ENCODE measurements at places on chromosomes 2 and 18. TPM values are rescaled to one million over a fixed set of nuclear protein-coding genes. Genes with fewer than 3 reads are reported as not detected.

The ST8SIA5 gene
- total RNA-seq: 9.8 TPM

The MC5R gene
- not detected for total RNA-seq

The TWSG1 gene
- 44.7 TPM for total RNA-seq

The GAL3ST2 gene
- total RNA-seq: not detected

The DCDC2C gene
- not detected for total RNA-seq

The DPY30 gene
- 133 TPM for total RNA-seq

The TRABD2A gene
- total RNA-seq: 3.7 TPM

The PTPN2 gene
- 23.0 TPM for total RNA-seq

The ASPRV1 gene
- 0.15 TPM for total RNA-seq

- no peak for DNase-seq
These were observed 26.9 kb downstream of the CENPA start for GRCh38 chr2:26812731-26813130.

GRCh38 chr2:14722904-14723570, 90.5 kb downstream of the LRATD1 start:
- DNase-seq: no peak

- no peak for DNase-seq
These were observed 57.8 kb upstream of the HS6ST1 start for GRCh38 chr2:128376241-128377041.

- no peak for DNase-seq
These were observed 3.4 kb downstream of the CYTIP start for GRCh38 chr2:157440404-157441071.

GRCh38 chr18:48781163-48781987, 169.4 kb downstream of the SMAD7 start:
- DNase-seq: no peak

DNA sequence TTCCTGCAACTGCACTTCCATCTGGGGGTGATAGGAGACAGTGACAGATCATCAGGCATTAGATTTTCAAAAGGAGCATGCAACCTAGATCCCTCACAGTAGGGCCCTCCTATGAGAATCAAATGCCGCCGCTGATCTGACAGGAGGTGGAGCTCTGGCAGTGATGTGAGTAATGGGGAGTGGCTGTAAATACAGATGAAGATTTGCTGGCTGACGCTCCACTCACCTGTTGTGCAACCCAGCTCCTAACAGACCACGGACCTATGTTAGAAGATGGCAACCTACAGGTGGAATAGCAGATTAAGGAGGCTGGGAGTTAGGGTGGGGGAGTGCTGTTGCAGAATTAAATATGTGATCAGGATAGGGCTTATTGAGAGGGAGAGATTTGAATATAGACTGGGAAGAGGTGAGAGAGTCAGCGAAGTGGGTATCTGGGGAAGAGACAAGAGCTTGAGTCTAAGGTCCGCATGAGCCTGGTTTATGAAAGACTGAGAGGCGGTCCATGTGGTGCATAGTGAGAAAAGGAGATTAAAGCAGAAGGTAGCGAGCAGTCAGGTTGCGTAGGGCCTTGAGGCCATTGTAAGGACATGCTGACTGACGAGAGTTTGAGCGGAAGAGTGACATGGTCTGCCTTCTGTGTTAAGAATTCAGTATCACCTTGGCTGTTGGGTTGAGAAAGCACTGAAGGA, 31.3 kb upstream of the TOGARAM2 start:
- DNase-seq: no peak

DNA sequence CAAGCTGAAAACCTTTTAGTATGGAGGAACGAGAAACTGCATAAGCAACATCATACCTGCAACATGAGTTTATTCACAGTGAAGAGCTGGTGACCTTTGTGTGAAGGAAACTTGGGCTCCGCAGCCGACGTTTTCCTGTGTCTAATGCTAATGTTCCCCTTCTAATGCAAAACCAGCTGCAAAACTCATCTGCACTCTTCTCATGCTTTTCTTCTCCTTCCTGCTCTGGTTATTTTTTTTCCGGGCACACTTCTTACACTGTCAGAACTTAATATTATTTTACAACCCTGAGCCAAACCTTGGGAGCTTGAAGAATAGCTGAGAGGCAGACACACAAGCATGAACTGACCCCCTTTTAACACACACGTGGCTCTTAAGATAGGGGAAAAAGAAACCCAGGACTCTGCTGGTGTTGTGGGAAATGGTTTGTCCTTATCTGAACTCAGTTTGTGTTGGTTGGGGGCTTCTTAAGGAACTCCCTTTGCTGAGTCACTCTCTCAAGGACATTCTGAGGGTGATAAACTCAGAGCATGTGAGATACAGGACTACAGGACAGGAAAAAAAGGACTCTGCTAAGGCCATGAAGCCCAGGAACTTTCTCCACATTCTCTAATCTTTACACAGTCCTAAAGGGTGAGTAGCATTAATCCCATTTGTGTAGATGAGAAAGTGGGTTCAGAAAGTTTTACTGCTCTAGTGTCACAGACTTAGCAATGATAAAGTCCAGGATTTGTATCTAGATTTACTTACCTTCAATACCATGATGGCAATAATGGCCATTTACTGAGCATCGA, 439.3 kb upstream of the TRIB2 start:
- DNase-seq: no peak

DNA sequence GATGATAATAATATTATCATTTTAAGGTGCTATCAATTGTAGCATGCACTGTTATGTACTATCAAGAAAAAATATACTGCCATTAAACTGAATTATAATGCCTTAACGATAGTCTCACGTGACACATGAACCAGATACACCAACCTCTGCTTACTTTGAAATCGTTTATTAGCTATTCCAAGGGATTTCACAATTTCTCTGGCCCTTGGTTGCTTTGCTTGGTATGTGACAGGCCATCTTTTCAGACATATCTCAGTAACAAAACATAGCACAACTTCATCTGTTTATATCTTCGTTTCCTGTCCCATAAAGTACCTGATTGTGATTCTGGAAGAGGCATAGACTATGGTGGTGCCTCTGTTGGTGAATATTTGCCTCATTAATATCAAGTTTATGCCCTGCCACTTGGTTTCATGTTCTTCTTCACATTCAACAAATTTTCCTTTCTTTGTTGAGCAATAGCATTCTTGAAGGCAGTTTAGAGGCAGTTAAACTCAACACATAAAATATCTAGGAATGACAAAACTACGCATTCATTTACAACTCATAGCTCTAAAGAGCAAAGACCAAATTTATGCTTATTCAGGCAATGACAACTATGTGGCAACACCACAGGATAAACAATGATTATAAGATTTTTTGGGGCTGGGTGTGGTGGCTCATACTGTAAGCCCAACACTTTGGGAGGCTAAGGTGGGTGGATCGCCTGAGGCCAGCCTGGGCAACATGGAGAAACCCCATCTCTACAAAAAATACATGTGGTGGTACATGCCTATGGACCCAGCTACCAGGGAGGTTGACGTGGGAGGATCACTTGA, 84.3 kb downstream of the MCFD2 start:
- peak; percentile 81 for DNase-seq

GRCh38 chr2:101387151-101387834, at the start of gene CREG2:
Gene CREG2, minus strand, starts transcription at chr2:101387503. Its CDS starts 46 bp downstream, at chr2:101387457.
- DNase-seq: peak; percentile 71

GRCh38 chr2:5520463-5520972, 171.7 kb upstream of the SOX11 start:
- no peak for DNase-seq

- DNase-seq: peak; percentile 47
These were observed 205.5 kb upstream of the SP5 start for GRCh38 chr2:170509452-170510193.

DNA sequence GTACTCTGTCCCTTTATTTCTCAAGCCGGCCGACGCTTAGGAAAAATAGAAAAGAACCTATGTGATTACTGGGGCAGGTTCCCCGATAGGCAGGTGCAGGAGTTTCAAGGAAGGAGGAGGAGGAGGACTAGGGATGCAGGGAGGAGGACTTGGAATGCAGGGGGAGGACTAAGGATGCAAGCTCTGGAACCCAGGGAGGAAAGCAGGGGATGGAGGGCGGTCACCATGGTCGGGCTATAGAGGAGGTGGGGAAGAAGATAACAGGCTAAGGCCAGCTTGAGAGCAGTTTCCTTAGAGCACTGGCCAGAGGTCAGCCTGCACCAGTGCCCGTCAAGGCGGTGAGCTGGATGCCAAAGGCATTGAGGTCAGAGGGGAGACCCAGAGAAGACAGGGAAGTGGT, 18.7 kb upstream of the B3GNT7 start:
- no peak for DNase-seq

DNA sequence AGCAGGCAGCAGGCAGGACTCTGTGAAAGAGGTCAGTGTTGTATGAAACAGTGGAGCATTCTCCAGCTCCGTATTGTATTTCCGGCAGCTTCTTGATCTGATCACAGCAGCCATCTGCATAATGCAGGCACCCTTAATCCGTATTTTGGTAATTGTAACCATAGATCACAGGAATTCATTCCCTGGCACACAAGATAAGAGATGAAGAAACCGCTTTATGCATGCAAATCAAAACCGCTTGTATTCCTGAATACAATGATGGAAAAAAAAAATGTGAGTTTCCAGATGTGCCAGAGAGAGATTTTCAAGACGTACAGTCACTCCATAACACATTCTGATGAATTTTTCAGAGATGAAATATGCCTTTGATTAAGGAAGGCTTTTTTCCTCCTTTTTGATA, 221.3 kb downstream of the ACKR3 start:
- DNase-seq: no peak

GRCh38 chr2:121858369-121858768, 102.9 kb downstream of the TSN start:
- DNase-seq: peak; percentile 16

GRCh38 chr2:191864628-191865374, 17.9 kb upstream of the CAVIN2 start:
- DNase-seq: peak; percentile 45

GRCh38 chr2:238847841-238848690, at the start of gene TWIST2:
Gene TWIST2, plus strand, starts transcription at chr2:238848085. Its CDS starts 131 bp downstream, at chr2:238848216.
- DNase-seq: peak; percentile 83

DNA sequence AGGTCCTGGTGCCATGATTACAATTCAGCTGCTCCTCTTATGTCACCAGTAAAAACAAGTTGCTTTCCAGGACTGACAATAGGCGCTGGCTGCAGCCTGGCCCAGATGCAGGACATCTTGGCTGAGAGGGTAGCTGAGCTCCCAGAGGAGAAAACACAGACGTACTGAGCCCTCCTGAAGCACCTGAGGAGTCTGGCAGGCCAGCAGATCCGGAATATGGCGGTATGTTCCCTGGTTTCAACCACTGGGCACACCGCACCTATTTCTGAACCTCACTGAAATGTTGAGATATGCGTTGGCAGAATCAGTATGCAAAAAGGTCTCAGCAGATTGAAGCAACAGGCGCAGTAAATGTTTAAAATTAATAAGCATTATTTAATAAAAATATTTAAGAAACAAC, 73.1 kb upstream of the BZW1 start:
- no peak for DNase-seq

DNA sequence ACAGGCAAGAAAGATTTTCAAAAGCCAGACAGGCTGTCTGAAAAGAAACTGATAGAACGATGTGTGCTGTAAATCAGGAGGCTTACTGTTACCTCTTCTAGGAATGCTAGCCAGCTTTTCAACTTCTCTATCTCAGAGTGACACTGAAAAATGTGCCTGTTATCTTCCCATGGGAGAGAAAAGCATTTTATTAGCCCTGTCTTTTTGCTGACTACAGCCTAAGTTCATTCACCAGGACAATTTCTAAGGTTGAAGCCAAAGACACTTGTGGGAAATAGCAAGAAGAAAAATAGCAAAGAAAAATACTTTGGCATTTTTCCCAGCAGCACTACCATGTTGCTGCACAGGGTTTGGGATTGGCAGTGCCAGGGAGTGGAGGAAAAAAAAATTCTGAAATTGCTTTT, 34.0 kb downstream of the ABCB11 start:
- peak; percentile 46 for DNase-seq

DNA sequence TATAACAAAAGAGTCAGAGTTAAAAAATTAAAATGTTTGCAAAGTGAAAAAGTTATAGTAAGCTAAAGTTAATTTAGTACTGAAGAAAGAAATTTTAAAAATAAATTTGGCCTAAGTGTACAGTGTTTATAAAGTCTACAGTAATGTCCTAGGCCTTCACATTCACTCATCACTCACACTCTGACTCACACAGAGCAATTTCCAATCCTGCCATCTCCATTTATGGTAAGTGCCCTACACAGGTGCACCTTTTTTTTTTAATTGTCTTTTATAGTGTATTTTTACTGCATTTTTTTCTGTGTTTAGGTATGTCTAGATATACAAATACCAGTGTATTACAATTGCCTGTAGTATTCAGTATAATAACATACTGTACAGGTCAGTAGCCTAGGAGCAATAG, 562.9 kb downstream of the PIK3C3 start:
- DNase-seq: peak; percentile 55

DNA sequence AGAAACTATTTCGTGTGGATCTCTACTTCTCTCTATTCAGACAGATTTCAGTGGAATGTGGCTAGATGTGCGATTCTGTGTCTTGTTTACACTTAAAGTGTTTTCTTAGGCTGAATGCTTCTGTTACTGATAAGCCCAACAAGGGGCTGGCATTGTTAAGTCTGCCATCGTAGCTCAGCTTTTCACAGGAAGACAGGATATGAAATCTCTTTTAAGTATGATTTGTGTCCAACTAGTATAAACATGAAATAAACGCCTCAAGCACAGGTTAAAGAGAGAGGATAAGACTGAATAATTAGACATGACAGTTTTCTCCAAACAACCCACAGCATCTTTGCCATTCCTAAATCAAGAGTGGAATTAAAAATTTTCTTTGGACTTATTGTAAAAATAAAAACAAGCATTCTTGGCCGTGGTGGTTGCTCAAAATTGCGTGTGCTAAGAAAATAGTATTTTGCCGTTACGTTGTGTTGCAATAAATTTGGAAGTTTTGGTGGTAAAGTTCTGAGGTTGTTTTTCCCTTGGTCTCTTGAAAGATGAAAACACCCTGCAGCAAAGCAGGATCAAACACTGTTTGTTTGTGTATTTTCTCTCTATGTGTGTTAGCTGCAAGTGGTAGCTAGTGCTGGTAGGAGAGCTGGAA, 1.0 kb downstream of the VIT start:
- peak; percentile 82 for DNase-seq

- DNase-seq: no peak
These were observed 231.3 kb downstream of the NDUFA10 start for GRCh38 chr2:239793836-239794235.

GRCh38 chr18:12886498-12887126, 2.6 kb upstream of the PTPN2 start:
- DNase-seq: peak; percentile 37

DNA sequence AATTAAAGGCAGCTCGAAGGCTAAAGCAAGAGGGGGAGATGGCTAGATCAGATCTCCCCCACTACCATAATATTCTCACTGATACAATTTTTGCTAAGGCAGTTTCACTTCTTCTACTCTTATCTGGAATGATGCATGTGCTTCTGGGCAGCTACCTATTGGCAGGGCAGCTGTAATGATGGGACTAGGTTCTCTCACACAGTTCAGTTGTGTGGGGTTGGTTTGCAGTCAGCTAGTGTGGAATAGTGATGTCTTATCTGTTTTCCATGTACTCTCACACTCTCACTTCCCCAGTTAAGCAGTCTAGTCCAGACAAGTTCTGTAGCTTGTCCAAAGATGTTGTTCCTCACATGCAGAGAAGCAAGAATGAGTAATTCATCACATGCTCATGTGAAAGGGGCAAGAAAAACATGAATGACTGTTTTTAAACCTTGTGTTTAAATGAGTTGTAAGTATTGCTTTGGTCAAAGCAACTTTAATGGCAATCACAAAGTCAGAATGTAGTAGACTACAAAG, 836.1 kb downstream of the CBLN2 start:
- DNase-seq: no peak

- DNase-seq: peak; percentile 42
These were observed 84.7 kb downstream of the TNFRSF11A start for GRCh38 chr18:62409821-62410220.

- peak; percentile 12 for DNase-seq
These were observed 190.4 kb downstream of the RIT2 start for GRCh38 chr18:42925036-42925435.

Data from M059J (cell line).